NCI-H146 (cell line): ENCODE measurements at places on chromosomes 1 and 21.

GRCh38 chr1:94130851-94131595 lies 10.1 kb upstream of the ABCA4 start:
- no peak for DNase-seq

DNA sequence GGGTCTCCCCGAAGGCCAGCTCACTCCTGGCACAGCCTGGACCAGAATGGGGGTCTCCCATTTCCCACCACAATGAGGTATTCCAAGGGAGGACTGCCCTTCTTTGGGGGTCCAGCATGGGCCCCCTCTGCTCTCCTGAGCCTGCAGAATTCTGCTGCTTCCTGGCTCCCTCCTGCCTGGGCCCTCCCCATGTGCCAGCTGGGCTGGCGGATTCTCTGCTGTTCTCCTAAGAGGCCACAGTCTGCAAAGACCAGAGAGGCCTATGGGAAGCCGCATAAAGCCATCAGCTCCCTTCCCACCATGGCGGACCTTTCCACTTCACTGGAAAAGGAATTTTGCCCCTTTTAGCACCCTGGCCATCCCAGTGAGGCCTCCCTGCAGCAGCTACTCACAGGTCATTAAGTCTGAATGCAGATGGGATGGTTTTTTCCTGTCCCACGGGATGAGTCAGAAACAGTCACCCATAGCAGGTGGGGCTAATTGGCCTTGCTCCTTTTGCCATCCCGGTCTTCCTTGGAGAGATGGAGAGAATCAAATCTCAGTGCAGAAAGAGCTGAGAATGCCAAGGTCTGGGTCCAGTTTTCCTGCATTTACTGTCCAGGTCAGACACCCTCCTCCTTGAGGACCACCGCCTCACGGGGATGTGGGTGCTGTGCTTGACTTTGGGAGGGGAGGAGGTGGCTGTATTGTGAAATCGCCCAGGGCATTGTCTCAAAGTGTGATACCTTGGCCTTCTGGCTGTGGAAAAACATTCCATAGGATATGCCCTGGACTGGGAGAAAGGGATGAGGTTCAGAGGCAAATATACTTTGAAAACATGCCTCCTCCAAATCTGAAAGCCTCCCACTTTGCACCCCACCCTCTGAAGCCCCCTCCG lies 23.2 kb downstream of the MYBPH start:
- DNase-seq: peak; percentile 51

DNA sequence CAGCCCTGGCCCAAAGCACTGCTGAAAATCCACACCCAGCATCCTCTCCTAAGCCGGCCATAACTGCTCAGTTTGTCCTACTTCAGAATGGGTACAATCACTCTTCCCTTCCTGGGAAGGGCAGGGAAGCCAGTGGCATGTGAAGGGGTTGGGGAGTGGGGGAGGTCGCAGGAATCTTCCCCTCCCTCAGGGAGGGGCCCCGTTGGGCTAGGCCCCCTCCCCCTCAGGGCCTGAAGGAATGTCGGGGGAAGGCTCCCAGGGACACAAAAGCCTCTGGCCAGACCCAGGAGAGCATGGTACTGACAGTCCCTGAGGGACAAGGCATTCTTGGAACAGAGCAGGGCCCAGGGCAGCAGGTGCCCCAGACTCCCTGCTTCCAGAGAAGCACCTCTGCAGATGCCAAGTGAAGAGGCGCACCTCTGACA lies 1.2 kb downstream of the ELOVL1 start:
- no peak for DNase-seq

DNA sequence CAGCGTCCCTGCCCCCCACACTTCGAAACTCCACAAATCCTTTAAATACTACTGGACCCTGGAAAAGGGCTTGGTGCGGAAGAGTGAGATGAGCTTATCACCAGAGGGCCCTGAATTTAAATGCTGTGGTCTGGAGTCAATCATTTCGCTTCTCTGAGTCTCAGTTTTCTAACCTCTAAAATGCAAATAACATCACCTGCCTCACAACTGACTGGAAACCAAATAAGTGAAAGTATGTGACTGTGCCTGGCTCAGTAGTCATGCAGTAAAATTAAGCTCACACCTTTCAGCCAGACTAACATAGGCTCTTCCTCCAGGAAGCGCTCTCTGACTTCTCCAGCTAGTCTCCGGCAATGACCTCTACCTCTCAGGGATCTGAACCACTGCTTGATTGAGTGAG lies 4.2 kb downstream of the GJA4 start:
- DNase-seq: no peak

DNA sequence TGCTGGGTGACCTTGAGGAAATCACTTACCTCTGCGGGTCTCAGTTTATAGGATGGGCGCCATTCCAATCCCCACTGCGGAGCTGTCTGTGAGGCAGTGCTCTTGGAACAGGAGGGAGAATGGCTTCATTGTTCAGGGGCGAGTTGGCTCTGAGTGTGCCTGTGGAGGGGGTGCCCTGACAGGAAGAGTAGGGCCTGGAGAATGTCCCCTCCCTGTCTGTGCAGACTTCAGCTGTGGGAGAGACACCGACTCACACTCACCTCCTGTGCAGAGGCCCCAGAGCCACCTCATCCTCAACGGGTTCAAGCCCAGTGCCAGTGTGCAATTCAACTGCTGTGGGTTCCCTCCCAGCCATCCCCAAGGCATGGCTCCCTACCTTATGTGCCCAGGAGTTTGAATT lies 17.1 kb downstream of the ADORA1 start:
- no peak for DNase-seq

GRCh38 chr1:115555446-115555845 lies 86.3 kb upstream of the VANGL1 start:
- DNase-seq: no peak

- no peak for DNase-seq
Measured at GRCh38 chr1:14466006-14466405, 132.5 kb upstream of the KAZN start.

- no peak for DNase-seq
Measured at GRCh38 chr1:156430866-156431265, 61.9 kb downstream of the RHBG start.

- no peak for DNase-seq
Measured at GRCh38 chr1:198087831-198088230, 69.0 kb upstream of the NEK7 start.

DNA sequence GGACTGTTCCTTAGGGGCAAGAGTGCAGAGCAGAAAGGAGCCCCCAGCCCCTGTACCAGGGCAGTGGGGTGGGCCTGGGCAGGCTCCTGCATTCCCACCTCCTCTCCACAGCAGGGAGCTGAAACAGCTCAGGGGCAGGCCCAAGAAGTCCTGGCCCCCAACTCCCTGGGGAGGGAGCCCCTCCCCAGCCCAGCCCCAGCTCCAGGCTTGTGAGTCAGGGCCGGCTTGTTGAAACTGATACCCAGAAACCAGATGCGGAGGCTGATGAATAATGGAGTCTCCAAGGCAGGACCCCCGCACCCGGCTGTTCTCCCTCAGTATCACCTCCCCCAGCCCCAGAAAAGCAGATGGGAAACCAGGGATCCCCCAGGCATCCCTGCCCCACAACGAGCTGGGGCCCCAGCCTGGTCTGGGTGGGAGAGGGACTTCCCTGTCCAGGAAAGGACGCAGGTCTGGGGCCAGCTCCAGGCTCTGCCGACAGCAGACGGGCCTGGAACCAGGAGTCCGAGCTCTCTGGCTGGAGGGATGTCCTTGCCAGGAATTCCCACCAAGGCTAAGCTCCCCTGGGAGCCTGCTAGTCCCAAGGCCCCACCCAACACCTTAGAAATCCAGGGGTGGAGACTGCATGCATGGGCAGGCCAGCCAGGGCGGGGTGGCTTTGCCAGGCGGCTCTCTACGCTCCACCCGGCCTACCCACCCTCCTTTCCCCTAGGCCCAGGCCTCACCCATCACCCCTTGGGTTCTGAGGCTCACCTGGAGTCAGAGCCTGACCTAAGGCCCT lies 2.7 kb downstream of the PLEKHG5 start:
- DNase-seq: no peak

DNA sequence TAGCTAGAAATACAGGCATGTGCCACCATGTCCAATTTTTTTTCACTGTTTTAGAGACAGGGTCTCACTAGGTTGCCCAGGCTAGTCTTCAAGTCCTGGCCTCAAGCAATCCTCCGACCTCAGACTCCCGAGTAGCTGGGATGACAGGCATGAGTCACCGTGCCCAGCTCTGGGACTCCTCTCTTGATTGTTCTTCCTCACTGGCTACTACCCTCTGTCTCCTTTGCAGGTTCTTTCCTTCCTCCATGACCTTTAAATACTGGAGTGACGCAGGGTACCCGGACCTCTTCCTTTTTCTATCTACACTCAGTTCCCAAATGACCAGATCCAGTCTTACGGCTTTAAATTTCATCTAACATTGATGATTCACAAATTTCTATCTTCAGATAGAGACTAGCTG lies 34.9 kb downstream of the ASH1L start:
- no peak for DNase-seq

GRCh38 chr21:42489006-42489563 lies 6.9 kb downstream of the RSPH1 start:
- DNase-seq: no peak

DNA sequence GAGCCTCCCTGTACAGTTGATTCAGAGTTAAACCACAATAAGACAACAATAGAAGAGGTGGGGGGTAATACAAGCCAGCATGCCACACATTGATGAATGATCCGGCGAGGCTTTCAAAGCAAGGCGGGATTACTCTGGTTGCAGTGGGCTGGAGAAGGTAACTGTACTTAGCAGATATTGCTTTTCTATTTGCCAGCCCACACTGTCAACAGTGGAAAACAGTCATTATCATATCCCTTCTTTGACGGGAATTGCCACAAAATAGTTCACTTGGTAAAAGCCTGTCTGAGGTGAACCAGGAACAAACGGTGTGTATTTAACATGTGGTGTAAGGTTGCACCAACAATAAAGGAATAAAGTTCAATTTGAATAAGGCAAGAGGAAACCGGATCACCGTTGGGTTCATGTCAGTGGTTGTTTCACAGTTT lies 5.8 kb upstream of the KCNJ15 start:
- no peak for DNase-seq

DNA sequence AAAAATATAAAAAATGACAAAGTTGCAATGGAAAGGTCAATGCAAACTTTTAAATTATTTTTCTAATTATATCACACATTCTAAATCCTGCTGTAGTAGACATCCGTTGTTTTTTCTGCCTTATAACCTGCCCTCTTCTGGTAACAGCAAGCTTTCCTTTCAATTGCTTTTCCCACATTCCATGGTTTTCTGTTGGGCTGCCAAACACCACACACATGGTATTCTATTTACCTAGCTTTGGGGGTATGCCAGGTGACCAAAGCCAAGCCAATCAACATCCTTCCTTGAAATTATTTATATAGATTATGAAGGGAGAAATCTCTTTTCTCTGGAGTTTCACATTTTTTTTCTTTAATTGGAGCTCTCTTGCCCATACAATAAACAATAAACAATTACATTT lies 3.4 kb upstream of the LAMC1 start:
- DNase-seq: no peak

GRCh38 chr21:33732038-33732437 lies 89.7 kb downstream of the ITSN1 start:
- no peak for DNase-seq

GRCh38 chr1:156149374-156150332 lies 3.7 kb upstream of the SEMA4A start:
- DNase-seq: no peak

DNA sequence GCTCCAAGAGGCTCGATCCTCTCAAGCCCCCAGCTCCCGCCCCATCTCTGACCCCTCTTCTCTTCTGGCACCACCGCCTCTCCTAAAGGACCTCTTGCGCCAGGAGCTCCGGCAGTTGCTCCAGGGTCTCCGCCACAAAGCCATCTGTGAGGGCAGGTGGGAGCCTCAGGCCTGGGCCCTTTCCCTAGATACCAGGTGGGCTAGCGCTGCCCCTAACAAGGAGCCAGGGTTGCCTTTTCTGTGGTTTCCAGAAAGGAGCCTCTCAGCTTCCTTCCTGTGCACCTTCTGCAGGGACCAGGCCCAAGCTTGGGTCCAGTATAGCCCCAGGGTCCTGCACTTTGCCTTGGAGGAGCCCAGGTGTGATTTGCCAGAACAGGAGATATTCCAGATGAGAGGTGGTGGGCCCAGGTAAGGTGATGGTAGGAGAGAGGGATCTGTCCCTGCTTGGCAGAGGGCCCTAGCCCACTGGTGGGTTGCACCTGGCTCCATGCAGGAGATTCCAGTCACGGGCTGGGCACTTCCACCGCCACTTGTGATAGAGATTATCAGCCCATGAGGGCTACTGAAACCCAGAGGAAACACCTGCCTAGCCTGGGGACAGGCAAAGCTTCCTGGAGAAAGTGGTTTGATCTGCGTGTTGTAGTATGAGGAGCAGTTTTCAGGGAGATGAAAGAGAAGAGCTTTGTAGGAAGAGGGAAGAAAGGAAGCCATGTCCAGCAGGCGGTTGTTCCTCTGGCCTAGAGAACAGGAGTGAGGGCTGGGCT lies 1.0 kb downstream of the CCDC24 start:
- DNase-seq: peak; percentile 44

GRCh38 chr1:241932845-241933244 lies 24.7 kb upstream of the BECN2 start:
- no peak for DNase-seq
